GM12878 (cell line): ENCODE measurements at places on chromosomes 2 and 18. TPM values are rescaled to one million over a fixed set of nuclear protein-coding genes. Genes with fewer than 3 reads are reported as not detected.

DNA sequence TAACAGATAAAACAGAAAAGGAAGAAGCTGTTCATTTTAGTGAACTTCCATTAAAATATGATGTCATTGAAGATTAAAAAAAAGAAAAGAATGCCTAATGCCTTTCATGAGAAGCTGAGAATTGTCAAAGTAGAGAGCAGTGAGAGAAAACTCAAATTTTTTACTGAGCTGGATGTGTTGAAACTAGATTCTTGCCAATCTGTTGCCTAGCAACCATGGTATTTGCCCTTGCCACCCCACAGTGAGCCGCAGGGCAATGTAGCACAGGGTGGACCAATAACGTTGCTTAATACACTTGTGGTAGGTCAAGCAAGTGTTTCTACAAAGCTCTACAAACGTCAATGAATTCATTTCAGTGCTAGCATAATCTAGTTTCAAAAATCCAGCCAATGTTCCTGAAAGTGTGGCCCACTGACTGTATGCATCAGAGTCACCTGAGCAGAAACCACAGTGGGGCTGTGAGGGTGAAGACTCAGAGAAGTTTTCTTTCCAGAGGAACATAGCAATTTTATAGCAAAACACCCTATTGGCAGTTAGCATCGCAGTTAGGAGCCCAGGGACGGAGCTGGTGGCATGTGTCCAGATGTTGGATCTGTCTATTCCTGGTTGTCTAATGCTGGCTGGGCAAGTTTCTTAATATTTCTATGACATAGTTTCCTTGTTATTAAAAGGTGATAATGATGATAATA is 132.2 kb downstream of the DOCK10 start:
- H3K27ac ChIP-seq, result no peak overlapping the region
- H3K4me1 ChIP-seq, result peaks cover 3% of the 10 kb centered on the region; the same call in 1 of the 2 replicates
- no peaks in the 10 kb centered on the region for H3K27me3 ChIP-seq
- no peaks in the 10 kb centered on the region; the same call in none of the 2 replicates for H3K36me3 ChIP-seq

ZAP70 gene
- 1.3 and 2.3 TPM in 2 replicates for polyA plus RNA-seq

DNA sequence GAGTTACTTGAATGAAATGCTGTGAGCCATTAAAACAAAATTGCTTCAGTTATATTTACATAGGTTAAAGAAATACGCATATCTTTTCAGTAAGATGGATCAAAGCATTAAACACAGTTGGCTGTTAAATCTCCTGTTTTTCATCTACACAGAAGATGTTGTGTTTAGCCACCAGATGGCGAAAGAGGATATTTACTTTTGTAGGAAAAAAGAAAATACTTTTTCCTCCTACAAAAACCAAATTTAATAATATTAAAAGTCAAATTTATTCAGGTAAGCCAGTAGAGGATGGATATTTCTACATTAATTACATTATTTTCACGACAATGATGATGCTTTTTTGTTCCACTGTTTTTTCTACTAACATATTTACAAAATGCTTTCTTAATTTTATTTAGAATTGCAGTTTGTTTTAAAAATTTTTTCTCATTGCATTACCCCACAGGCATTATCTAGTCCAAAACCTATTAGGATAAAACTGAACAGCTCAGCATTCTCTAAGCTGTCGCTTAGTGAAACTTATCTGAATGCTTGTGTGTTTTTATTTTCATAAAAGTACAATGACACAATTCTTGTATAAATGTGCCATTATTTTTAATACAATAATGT is 173.7 kb downstream of the ASXL3 start:
- H3K4me1 ChIP-seq, result no peaks in the 10 kb centered on the region

LIPT1 gene
- 10.8 and 11.1 TPM in 2 replicates for polyA plus RNA-seq

ASTL gene
- 0.15 TPM in 1 of 2 replicates, not detected in the other for polyA plus RNA-seq

COL3A1 gene
- polyA plus RNA-seq, result 0.27 and 0.32 TPM in 2 replicates
